ENCODE measurements at places on chromosomes 11 and 22. TPM values are rescaled to one million over a fixed set of nuclear protein-coding genes. Genes with fewer than 3 reads are reported as not detected.

Gene CASP12
- not detected for total RNA-seq

Gene CPT1B
- 18.2 TPM for total RNA-seq

Gene SSTR3
- 0.31 TPM for total RNA-seq

Gene RGL4
- not detected for total RNA-seq

Gene DBX1
- total RNA-seq: not detected

Gene C22orf42
- not detected for total RNA-seq

Gene OR4D5
- total RNA-seq: not detected

Gene SLC22A9
- not detected for total RNA-seq

Gene DDX25
- total RNA-seq: 23.2 TPM

Gene PHOX2A
- not detected for total RNA-seq

Gene UBQLNL
- 1.9 TPM for total RNA-seq

Gene ARFIP2
- 28.5 TPM for total RNA-seq

Gene ZFTA
- total RNA-seq: 87.3 TPM

Gene OR51B2
- total RNA-seq: 2.2 TPM

Gene F2
- 0.63 TPM for total RNA-seq

Gene GAS2
- 12.5 TPM for total RNA-seq

Gene CSF2RB
- total RNA-seq: 0.31 TPM

Gene OR52I1
- total RNA-seq: not detected

Gene EIF3L
- 599 TPM for total RNA-seq

Gene ARHGAP8
- 4.7 TPM for total RNA-seq

Gene PRAME
- total RNA-seq: not detected

Gene PRSS23
- total RNA-seq: 10.3 TPM

Gene PHF21B
- 38.5 TPM for total RNA-seq

Gene NCAM1
- 895 TPM for total RNA-seq

Gene PACSIN3
- total RNA-seq: 3.4 TPM

Gene GGT5
- 1.3 TPM for total RNA-seq

Gene SBF2
- total RNA-seq: 228 TPM

Gene ELF5
- not detected for total RNA-seq

Gene ZNF280B
- 5.0 TPM for total RNA-seq

Gene TRIM49
- total RNA-seq: not detected

Gene HEPHL1
- not detected for total RNA-seq

Gene ZBTB16
- total RNA-seq: 21.3 TPM

Gene CCDC116
- total RNA-seq: 0.31 TPM
